ENCODE measurements at places on chromosomes 3 and 15. TPM values are rescaled to one million over a fixed set of nuclear protein-coding genes. Genes with fewer than 3 reads are reported as not detected.
A peak's percentile ranks its signal among the peaks of the same experiment; 100 is the strongest.

GRCh38 chr15:74621936-74622335 lies 6.3 kb downstream of the CLK3 start:
- DNase-seq, result peak; percentile 93

GRCh38 chr3:128855569-128855968 lies 23.9 kb upstream of the ACAD9 start:
- DNase-seq, result no peak

GRCh38 chr3:86029590-86029989 lies 961.4 kb downstream of the VGLL3 start:
- DNase-seq, result no peak

- DNase-seq, result no peak
Observed at GRCh38 chr3:108500728-108501127, 9.7 kb downstream of the MYH15 start.

DNA sequence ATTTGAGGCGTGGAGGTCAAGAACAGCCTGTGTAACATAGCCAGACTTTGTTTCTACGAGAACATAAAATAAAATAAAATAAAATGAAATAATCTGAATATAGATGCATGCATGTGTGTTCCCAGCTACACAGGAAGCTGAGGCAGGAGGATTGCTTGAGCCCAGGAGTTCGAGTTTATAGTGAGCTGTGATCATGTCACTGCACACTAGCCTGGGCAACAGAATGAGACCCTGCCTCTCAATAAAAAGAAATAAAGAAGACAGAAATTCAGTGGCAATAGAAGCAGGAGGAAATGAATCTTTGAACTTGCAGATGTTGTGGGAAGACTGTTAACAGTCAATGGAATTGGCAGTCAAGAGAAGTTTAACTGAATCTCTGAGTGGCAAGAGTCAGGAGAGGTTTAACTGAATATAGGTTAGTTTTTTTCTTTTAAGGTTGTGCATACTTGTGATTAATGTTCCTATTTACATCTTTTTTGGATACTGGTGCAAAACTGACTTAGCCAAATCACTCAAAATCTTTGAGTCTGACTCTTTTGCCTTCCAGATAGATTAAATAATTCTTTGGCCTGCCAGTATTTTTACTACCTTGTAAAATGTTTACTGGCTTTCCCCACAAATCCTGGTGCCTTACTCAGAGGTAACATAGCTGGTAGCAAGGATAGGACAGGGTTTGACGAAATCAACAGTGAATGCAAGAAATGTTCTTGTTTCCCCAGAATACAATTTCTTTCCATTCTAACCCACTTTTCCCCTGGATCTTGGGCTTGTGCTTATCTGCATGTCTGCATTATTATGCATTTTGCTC lies 361.4 kb downstream of the PDCD6IP start:
- DNase-seq, result no peak

- DNase-seq, result peak; percentile 44
Observed at GRCh38 chr15:56052395-56053045, 59.1 kb upstream of the NEDD4 start.

OR5K2 gene
- total RNA-seq, result not detected

KLHL25 gene
- 20.8 TPM for total RNA-seq

CDHR4 gene
- total RNA-seq, result not detected

GRCh38 chr15:93656041-93656440 lies 567.0 kb upstream of the RGMA start:
- DNase-seq, result no peak

DNA sequence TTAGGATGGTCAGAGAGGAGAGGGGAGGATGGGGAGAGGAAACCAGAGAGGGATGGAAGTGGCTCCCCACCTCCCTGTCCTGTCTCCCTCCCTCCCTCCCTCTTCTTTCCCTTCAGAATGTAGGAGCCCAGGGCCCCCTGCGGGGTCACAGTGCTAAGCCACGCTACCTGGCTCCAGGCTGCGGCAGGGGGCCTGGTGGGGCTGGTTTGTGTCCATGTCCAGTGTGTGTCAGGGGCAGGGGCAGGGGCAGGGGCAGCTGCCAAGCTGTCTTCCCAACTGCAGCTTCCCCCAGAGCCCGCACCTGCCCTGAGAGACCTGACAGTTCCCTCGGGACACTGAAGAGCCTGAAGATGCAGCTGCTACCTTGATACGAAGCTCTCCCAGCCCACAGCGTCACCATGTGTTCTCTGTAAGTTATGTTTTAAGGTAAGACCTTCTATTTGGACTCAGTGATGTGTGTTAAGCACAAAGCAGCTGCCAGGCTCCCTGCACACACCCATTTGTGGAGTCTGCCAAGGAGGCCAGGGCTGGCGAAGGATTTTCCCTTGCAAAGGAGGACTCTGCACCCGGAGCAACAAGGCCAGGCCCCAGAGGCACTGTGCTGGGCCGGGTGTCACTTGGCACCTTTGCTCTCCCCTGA lies 121.8 kb upstream of the SMAD3 start:
- DNase-seq, result peak; percentile 68

DNA sequence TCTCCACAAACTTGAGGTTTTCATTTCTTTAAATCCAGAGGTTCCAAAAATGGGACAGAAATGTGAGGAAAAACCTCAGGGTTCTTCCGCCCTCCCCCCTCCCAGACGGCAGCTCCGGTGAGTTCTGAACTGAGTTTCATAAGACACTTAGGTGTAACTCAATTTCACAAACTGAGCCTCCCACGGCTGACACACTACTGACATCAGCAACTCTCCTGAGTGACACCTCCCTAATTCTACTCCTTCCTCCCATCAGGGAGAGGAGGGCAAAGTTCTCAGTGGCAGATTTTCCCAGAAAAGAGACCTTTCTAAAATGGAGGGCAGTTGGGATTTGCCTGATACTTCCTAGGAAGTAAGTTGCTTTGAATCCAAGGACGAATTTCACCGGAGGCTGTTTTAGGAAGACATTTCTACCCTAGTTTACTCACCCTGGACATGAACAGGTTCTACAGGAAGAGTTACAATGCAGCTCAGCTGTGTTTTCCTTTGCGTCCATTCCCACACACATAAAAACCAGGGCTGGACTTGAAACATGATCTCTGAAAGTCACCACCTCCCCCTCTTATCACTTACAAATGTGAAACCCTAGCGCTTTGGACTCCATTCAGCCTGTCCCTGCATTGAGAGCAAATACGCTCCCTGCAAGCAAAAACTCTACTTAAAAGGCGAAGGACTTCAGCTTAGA lies 78.1 kb upstream of the LMOD3 start:
- DNase-seq, result peak; percentile 57

DNA sequence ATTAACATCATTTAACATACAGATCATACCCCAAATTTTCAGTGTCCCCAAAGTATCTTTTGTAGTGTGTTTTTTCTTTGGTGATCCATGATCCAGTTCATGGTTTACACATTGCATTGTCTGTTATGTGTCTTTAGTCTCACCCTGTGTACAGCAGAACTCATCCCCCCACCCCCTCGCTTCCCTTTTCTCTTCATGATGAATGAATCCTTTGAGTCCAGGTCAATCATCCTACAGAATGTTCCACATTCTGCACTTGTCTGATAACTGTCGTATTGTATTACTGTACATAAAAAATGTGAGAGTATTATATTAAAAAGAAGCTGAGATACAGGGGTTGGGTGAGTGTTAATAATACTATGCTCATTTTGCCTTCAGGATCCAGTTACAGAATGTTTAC lies 14.6 kb upstream of the NIT2 start:
- no peak for DNase-seq

DNA sequence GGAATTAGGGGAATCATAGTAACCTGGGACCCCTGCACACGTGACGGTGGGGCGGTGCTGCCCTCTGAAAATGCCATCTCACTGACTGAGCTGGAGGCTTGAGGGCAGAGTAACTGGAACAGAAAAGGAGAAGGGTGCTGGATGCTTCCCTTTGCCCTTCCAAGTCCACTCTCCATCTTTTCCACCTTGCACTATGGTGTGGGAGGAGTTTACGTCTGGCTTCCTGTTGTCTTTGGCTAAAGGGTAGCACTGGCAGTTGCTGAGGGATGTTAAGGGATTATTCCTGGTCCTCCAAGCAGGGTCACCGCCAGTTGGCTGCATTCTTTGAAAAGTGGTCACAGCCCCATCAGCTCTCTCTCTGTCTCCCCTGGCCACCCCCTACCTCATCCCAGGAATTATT lies 129.4 kb upstream of the SNTN start:
- DNase-seq, result peak; percentile 15

- no peak for DNase-seq
Observed at GRCh38 chr15:70486012-70486411, 277.3 kb downstream of the UACA start.

DNA sequence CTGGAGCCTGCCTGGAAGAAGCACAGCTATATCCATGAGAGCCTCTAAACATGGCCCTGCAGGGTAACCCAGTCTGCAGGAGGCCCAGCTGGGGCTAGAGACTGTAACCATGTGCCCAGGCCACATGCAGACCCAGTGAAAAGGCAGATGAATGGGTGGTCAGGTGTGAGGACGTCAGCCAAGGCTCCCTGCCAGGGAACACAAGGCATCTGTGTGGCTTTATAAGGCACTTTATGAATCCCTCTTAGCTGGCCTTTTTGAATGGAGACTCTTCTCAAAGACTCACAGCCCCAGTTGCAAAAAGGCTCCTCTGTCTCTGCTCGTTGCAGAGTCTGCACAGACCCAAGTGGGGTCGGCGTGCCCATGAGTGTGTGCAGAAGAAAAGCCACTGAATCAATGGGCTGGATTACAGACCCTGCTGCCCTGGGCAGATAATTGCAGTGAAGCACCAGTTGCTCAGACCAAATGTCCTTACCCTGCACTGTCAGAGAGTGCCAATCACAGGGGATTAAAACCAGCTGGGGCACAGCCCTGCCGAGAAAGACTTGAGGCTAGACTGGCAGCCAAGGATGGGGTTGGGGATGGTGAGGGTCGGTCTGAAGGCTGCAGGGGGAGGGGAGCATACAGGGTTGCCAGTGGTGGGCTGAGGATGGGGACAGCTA lies 154.2 kb downstream of the RAB11A start:
- DNase-seq, result peak; percentile 28

MINAR1 gene
- 1.0 TPM for total RNA-seq

CISH gene
- 1.6 TPM for total RNA-seq

DNA sequence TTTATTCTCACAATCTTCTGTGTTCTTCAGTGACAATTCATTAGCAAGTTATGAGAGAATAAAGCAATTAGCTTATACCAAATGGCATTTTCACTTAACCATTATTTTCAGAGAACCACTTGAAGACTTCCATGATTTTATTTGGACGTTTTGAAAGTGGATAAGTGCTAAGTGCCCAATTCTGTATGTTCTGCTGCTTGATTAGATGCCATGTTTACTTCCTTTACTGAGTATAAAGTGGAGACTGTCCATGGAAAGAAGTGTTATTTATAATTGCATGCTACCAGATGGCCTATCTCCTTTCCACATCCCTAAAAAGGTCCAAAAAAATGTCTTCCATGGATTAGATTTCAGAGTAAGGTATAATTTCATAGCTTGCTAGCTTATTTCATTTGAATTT lies 69.6 kb downstream of the SUMF1 start:
- no peak for DNase-seq

GRCh38 chr15:35583863-35584528 lies 38.0 kb upstream of the DPH6 start:
- no peak for DNase-seq

- DNase-seq, result no peak
Observed at GRCh38 chr3:186583831-186584230, 13.3 kb downstream of the DNAJB11 start.

DNA sequence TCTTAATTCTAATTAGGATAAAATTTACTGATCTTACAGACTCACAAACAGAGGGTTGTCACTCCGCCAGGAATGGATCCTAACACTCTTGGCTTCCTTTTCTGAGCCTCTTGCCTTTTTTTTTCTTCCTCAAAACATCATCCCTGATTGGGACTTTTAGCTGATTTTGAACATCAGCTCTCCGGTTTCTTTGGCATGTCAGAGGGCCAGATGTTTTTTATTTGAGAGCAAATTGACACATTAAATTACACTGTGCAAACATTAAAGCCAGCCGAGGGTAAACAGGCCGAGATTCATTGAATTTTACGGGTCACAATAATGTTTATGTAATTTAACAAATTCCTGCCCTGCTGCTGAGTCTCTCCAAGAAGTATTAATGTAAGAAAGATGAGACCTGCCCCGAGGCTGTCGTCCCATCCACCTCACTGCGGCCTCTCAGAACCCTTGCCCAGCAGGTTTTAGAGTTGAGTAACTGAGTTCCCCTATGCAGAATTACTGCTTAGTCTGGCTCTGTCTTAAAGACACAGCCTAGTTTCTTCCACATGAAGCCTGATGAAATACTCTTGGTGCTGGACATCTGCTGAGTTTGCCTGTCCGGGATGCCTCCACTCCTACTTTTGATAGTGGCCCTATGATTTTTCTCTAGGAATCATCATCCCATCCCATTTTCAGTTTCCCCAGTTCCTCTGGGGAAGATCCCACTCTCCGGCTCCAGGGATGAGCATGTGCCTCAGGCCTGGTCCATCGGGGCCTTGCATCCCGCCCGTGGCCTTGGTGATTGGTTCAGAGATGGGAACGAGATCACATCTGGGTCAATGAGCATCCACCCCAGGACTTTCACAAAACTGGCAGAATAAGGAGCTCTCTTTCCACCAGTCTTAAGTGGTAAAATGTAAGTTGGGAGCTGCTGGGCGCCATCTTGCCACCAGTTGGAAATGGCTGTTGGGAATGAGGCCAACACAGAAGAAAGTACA lies 226.6 kb upstream of the TLE3 start:
- no peak for DNase-seq

ZNF662 gene
- total RNA-seq, result not detected

ROBO2 gene
- total RNA-seq, result 8.3 TPM

- no peak for DNase-seq
Observed at GRCh38 chr3:40104441-40104840, 205.1 kb upstream of the EIF1B start.

NTRK3 gene
- 3.5 TPM for total RNA-seq

DNA sequence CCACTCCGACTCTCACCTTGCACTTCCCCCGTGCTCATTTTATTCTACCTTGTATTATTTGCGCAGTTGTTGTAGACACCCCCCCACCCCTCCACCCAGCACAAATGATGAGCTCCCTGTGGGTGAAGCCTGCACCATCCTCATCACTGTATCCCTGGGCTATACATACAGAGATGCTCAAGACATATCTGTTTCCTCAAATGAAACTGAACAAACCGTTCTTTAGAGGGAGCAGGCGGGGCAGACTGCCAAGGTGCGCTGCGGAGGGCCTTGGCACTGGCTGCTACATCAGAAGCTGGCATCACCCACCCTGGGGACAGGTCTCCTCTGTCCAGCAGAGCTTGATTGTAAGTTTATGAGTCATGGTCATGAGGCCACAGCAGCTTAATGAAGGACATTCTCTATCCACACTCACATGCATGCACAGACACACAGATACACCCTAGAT lies 29.0 kb downstream of the ADCY5 start:
- DNase-seq, result no peak

DNA sequence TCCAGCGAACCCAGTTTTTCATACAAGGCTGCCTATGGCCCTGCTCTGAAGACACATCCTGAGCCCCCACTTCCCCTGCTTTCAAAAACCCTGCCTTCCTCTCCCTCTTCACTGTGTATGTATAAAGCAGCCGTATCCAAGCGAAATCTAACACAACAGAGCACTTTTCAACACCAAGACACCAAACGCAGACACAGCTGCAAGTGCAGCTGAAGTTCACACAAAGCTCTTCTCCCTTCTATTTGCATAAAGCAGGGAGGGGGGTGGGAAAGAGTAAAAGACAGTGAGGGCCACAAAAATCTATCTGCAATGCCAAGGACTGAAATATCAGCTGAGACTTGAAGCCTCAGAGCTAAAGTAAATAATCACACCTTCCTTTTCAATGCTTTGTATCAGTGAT lies 35.1 kb upstream of the CSPG5 start:
- DNase-seq, result no peak

- no peak for DNase-seq
Observed at GRCh38 chr3:51374456-51374855, 10.6 kb upstream of the MANF start.
